NB4 (cell line): ENCODE measurements at places on chromosomes 4 and X.

DNA sequence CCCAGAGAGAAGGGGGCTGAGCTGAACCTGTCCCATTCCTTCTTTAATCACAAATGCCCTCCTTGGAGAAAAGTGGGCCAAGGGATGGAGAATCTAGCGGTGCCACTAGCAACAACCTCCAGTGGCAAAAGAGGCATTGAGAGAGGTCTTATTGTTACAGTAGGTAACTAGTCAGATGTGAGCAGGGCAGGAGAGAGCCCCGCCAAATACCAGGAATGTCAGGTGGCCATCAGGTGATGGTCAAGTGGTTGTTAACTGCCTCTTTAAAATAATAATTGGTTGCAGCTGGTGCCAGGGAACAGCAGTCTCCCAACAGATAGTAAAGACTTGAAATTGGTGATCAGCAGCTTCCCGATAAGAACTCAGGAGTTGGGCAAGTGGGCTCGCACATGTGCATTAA lies 116.1 kb downstream of the EVC2 start:
- DNase-seq = no peak

GRCh38 chr4:18559492-18559891 lies 537.9 kb upstream of the LCORL start:
- DNase-seq = no peak

- no peak for DNase-seq
Measured at GRCh38 chrX:38847903-38848230, 46.6 kb downstream of the MID1IP1 start.

- DNase-seq = no peak
Measured at GRCh38 chrX:49111791-49112190, 11.7 kb downstream of the GPKOW start.
